A549 treated with DMSO at 1 μM for 4 hours (cell line): ENCODE measurements at places on chromosomes 16 and 17. TPM values are rescaled to one million over a fixed set of nuclear protein-coding genes. Genes with fewer than 3 reads are reported as not detected.

Gene HEATR9
- total RNA-seq: not detected in 5 replicates

Gene HOXB6
- total RNA-seq: 4.7 to 7.8 TPM (median 7.0 TPM) in 5 replicates

Gene CES1
- 30.3 to 43.9 TPM (median 32.7 TPM) in 5 replicates for total RNA-seq

Gene DYNLRB2
- 0.24 to 0.40 TPM (median 0.28 TPM) in 3 of 5 replicates, not detected in the others for total RNA-seq

Gene PIK3R5
- total RNA-seq: 0.07 to 0.09 TPM in 2 of 5 replicates, not detected in the others

Gene SPATA32
- total RNA-seq: 0.11 to 0.25 TPM (median 0.22 TPM) in 5 replicates

Gene TNFRSF17
- total RNA-seq: not detected in 5 replicates

Gene KSR1
- 11.8 to 18.6 TPM (median 17.2 TPM) in 5 replicates for total RNA-seq
